ENCODE measurements at places on chromosomes 4 and X. TPM values are rescaled to one million over a fixed set of nuclear protein-coding genes. Genes with fewer than 3 reads are reported as not detected.

HSD17B10 gene
- 32.4 TPM for total RNA-seq

PACRGL gene
- total RNA-seq: 17.1 TPM

TBC1D1 gene
- total RNA-seq: 45.1 TPM

FOXR2 gene
- total RNA-seq: not detected

CT47B1 gene
- total RNA-seq: not detected

LRCH2 gene
- 7.3 TPM for total RNA-seq

DNA sequence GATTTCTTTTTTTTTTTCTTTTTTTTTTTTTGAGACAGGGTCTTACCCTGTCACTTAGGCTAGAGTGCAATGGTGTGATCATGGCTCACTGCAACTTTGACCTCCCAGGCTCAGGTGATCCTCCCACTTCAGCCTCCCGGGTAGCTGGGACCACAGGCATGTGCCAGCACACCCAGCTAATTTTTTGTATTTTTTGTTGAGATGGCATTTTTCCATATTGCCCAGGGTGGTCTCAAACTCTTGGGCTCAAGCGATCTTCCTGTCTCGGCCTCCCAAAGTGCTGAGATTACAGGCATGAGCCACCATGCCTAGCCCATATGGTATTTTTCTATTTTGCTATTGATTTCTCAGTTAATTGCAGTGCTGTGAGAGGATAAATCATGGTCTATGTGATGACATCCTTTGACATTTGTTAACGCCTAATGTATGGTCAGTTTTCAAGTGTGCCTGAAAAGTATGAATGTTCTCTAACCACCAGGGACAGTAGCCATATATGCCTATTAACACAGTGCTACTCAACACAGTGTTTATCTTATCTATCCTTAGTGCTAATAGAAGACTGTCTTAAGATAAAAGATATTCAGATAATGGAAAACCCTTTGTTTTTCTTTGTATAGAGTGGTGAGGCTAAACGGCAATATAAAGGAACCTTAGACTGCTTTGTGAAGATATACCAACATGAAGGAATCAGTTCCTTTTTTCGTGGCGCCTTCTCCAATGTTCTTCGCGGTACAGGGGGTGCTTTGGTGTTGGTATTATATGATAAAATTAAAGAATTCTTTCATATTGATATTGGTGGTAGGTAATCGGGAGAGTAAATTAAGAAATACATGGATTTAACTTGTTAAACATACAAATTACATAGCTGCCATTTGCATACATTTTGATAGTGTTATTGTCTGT, 9.1 kb upstream of the HSPA4L start:
- no peak for DNase-seq

DNA sequence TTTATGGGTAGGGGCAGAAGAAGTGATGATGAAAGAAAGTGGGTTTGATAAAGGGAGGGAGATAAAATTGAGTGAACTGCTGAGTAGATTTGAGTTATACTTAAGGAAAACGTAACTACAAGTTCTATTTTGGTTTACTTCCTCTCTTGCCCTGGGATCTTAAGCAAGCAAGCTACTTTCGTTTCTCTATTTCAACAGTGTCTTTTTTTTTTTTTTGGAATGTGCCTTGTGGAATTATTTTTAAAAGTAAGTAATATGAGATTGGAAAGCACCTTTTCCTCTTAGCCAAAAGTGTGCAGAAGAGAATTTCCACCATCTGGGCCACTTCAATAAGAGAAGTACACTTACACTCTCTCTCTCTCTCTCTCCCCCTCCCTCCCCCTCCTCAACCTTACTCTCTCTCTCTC, 16.0 kb upstream of the C4orf36 start:
- no peak for DNase-seq

DNA sequence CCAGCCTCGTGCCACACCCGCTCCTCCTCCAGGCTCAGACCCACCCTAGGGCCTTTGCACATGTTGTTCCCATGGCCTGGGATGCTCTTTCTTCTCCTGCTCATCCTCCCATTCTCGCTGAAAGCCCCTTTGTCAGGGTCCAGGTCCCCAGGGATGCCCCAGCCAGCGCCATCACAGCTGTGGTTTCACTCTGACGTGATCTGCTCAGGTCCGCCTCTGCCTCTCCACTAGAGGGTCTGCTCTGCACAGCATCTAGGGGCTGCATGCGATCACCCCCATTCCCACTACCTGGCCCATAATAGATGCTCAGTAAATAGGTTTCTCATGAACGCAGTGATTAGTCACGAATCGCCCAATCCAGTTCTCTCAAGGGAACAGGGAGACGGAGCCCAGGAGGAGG, 222.5 kb downstream of the AFAP1 start:
- no peak for DNase-seq

DNA sequence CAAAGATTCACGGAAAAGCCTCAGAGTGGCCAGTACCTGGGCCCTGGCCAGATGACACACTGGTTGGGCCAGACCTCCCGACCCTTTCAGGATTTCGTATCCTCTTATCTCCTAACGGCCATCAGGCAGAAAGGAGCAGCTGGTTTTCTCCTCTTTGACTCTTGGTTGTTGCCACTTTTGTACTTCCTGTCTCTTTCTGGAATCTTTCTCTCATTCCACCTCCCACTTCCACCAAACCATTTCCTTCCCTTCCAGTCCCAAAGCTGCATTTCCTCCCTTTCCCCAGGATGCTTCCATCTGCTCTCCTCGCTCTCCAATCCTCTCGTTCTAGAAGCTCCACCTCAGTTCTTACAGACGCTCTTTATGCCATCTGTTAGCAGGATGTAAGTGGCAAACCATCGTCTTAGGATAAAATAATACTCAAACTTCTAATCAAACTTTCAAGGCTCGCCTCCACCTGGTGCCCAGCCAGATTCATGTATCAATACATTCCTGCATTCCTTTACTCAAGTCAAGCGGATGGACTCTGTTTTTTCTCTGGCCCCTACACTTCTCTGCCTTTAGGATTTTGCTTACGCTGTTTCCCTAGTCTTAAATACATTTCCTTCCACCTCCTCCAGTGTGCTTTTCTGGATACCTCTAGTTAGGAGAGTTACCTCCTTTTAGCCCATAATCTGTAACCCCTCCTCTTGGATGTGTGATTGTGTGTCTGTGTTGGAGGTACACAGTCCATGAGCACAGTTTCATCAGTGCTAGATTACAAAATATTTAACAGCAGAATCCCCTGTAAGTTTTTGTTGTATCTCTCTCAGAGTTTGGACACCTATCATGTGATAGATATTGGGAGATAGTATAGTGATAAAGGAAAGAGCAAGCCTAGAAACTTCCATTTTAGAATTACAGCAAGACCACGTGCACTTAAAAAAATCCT, 70.4 kb downstream of the LDB2 start:
- no peak for DNase-seq

DNA sequence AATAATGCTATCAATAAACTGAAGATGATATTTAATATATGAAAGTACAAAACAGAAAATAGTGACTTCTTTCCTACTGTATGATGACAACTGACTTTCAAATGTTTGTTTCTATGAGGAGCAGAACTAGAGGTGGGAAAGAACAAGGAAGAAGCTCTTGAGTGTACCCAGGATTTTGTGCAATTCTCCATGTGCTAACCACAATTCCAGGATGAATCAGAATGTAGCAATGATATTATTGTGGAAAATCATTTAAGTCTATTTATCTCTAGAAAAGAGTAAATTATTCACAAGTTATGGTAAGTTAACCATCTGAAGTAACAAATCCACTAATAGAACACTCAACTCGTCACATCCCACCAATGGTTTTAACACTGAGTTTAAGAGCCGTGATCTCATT, 324.1 kb upstream of the EMCN start:
- DNase-seq: no peak

DNA sequence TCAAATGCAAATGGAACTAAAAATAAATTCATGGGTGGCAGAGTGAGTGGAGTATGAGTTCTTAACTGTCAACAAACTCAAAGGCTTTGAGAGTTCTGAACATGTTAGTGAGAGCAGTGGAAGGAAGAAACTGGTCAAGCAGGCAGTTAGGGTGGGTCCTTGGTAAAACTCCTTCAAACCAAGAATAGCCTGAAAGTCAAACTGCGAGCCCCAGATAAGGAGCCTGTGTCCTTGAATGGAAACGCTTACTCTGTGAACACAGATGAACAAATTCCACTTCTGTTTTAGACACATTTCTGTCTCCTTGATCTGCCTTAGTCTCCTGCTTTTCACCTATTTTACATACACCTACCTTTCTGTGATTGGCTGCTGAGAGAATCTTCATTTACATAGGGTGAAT, 129.4 kb upstream of the PCDH18 start:
- no peak for DNase-seq

DNA sequence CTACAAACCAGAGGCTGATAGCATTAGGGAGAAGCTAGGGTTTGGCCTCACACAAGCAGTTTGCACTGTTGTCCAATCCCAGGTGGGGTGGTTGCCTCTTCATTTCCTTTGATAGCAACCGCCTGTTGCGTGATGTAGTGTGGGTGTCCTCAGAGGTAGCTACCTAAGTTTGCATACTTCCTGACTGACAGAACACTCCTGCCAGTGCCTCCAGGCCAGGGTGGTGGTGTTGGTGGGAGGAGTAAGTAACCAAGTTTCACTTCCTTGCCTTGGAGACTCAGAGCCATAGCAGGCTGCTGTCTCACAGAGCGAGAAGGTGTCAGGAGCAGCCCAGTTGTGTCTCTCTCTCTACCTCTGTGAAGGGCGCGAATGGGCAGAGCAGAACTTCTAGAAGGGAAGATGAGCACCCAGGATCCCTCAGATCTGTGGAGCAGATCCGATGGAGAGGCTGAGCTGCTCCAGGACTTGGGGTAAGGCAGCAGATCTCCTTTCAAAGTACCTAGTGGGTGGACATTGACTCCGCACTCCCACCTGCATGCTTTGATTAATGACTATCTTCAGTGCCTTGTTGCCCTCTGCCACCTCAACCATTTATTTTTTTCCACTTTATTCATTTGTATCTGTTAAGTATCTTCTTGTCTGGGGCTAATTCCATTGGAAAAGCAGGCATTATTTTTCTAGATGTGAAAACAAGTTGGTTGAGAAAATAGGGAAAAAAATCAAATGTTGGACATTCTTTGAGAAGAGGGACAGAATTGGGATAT, at the start of gene DAPP1:
TSS of gene DAPP1 (plus strand) at position 283 of the 764 bp plus-strand sequence. CDS start at position 370, 87 bp downstream.
- no peak for DNase-seq

GRCh38 chrX:6432226-6432625, 102.7 kb downstream of the VCX3A start:
- DNase-seq: no peak

DNA sequence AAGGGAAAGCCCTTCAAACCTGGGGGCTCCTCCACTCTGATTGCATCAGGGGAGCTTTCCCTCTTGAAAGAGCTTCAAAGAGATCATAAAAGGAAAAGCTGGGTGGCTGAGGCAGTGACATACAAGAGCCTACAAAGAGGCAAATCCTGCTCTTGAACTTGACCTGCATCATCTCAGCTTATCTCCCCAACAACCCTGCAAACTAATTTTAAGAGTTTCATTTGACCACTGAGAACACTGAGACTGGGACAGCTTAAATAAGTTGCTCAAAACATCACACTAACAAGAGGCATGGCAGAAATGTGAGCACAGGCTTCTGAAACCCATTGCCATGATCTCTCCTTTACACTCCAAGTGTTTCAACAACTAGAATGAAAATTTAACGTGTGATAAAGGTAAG, 101.6 kb upstream of the PPARGC1A start:
- DNase-seq: no peak

DNA sequence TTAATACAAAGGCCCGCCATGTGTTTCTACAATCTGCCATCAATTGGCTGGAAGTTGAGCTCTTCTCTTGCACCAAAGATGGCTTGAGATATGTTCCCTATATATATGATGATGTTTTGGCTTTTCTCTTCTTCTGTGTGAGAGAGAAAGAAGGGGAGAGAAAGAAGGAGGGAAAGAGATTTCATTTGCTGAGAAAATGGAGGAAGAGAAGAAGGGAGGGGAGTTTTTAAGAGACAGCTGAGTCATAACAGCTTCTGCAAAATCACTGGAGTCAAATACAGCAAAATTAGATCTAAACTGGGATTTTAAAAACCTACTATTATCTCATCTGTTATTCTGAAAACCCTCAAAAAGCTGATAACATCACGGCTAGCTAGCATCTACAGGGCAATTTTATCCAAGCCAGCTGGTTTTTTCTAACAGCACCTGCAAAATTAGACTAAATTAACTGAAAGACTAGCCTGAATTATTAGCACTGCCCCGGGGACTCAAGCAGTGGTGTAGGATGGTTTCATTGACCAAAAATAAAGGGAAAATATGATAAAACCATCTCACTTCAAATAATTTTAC, 647.6 kb upstream of the ACTRT1 start:
- DNase-seq: no peak

GRCh38 chr4:84938316-84938715, 28.2 kb downstream of the WDFY3 start:
- DNase-seq: no peak

- DNase-seq: no peak
Measured at GRCh38 chrX:55818673-55819375, 101.3 kb downstream of the RRAGB start.

DNA sequence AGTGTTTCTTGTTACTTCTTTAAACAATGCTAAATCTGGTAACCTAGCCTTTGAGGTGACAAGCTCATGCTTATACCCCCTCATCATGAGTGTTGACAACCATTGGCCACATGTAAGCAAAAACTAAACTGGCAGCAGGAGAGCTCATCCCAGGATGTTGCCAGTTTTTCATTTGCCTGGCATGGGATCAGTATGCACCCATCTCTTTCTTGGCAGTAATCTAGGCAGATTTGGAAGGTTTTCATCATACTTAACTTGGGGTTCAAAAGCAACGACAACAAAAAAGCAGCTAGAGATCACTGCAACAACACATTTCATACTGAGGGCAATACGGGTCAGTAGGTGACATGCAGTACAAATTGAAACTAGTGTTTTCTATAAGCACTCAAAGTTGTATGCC, 122.0 kb downstream of the PPA2 start:
- DNase-seq: no peak

DNA sequence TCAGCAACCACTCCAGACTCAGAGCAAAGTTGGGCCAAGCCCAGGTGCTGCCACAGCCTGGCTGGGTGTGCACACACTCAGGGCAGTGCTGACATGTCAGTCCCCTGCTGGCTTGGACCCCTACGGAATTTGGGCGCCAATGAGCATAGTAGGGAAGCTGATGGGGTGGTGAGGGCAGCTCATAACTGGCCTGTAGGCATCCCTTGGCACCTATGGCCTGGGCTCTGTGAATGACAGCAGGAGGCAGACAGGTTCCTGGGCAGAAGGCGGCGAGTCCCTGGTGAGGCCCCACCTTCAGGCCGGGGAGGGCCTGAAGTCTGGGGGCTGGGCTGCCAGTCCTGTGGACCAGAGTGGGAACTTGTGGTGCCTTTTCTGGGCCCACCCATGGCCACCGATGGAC, 15.9 kb upstream of the TMEM185A start:
- DNase-seq: no peak

GRCh38 chr4:121707344-121707743, 10.6 kb upstream of the ANXA5 start:
- no peak for DNase-seq

GRCh38 chr4:121139533-121140222, 24.4 kb downstream of the TNIP3 start:
- no peak for DNase-seq

GRCh38 chr4:42282081-42282901, 115.0 kb upstream of the SHISA3 start:
- peak; percentile 25 for DNase-seq

Measured in upper lobe of left lung (tissue), 6 donors.